ENCODE measurements at places on chromosomes 16 and 17. TPM values are rescaled to one million over a fixed set of nuclear protein-coding genes. Genes with fewer than 3 reads are reported as not detected.

DNA sequence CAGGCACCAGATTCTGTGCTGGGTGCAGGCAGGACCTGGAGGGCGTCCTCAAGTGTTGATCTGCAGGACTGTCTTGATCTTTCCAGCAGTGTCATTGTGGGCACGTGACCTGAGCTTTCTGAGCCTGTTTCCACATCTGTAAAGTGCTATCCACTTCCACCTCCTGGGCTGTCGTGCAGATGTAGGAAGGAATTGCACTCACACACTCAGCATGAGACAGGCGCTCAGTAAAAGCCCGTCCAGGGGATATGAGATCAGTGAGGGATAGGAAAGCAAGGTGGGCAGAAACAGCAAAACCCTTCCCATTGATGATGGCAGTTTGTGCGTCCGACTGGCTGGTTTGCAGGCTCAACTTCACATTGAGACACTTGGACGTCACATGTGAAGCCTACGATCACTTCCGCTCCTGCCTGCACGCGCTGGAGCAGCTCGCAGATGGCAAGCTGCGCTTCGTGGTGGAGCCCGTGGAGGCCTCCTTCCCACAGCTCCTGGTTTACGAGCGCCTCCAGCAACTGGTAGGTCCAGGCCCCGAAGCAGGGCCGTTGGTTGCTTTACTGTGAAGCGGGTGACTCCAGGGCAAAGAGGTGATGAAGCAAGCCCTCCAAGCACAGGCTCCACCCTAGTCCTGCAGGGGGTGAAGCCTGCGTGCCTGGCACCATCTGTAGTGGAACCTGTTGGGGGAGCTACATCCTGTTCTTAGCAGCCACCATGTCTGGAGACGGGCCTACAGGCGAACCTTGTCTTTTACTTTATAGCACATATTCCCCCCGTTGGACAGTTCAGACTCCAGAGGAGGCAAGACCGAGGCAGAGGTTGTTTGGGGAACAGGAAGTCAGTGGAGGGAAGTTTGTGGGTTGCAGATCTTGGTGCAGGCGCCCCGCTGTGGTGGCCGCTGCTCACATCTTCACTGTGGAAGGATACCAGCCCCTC lies 23.0 kb downstream of the METTL22 start:
- H3K27ac ChIP-seq = no peak overlapping the region
- peaks cover 65% of the 10 kb centered on the region for H3K36me3 ChIP-seq
- H3K4me3 ChIP-seq = peak overlapping the region; percentile 53
- H3K4me1 ChIP-seq = no peaks in the 10 kb centered on the region

DNA sequence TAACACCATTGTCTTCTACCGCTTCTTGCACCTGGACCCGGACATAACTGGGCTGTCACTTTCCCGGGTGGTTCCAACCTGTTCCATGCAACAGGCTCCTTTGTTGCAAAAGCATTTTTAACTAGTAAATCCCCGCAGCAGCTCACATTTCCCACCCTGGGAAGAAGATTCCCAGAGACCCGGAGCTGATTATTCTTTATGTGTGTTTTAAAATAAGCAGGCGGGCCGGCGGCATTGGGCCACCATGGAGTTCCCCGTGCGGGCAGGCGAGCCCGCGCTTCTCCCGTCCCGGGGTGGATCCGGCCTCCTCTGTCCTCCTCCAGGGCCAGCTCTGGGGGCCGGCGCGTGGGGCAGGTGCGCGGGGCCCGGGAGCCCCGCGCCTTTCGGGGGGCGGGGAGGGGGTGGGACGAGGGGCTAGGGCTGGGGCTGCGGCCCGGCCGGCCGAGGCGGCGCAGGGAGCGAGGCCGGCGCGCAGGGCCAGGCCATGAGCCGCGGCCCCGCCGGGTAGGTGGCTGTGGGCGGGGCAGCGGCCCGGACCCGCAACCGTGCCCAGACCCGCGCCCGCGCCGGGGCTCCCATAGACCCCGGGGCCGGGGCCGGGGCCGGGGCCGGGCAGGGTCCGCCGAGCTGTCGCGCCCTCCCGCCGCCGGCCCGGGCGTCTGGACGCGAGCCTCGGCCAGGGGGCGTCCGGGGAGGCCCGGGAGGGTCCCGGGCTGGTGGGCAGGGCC lies 1.7 kb downstream of the CRAMP1 start:
- H3K4me1 ChIP-seq = peaks cover 35% of the 10 kb centered on the region
- H3K27ac ChIP-seq = no peak overlapping the region
- H3K27me3 ChIP-seq = peaks cover 11% of the 10 kb centered on the region
- peak overlapping the region; percentile 95 for H3K4me3 ChIP-seq

DNA sequence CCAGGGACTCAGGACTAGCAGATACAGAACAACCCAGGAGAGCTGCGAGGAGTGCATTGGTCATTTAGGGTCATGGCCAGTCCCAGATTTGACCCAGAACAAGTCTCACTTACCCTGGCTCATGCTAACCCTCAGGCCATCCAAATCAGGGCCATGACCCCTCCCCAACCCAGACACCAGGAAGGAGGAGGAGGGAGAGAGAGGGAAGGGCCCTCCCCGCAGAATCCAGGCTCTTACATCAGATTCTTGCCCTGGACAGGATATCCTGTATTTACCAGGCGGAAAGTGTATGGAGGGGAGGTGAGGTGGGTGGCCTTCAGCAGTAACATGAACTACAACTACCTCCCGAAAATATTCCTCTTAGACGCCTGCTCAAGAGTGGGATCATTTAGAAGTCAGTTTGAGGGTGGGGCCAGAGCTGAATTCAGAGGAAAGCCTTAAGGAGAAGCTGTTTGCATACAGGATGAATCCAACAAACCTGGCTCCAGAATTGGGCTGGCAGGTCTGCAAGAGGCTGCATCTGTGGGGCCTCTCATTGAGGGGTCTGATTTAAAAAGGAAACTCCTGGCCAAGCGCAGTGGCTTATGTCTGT lies 2.1 kb downstream of the VAT1 start:
- peaks cover 19% of the 10 kb centered on the region for H3K36me3 ChIP-seq
- H3K27ac ChIP-seq = peak overlapping the region; percentile 97
- peak; percentile 42 for DNase-seq
- peaks cover 15% of the 10 kb centered on the region for H3K27me3 ChIP-seq
- peak overlapping the region; percentile 96 for H3K4me3 ChIP-seq

DNA sequence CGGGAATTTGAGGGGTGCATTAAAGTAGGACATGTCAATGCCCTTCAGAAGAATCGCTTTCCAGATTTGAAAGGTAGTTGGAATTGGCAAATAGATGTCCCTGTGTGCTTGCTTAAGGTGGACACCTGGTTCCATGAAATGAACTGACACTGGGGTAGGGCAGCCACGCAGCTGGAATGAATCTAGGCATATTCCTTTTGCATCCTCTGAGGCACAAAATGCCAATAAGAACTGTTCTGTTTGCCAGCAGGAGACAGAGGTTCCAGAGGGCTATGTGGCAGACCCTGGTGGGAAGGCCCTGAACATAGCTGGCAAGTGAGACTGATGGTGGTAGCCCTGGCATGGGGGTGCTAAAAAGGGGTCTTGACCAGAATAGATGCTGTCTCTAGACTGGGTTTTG lies 61.5 kb downstream of the SLC6A2 start:
- H3K36me3 ChIP-seq = no peaks in the 10 kb centered on the region
- H3K27ac ChIP-seq = no peak overlapping the region
- no peaks in the 10 kb centered on the region for H3K4me1 ChIP-seq
- H3K27me3 ChIP-seq = peaks cover 5% of the 10 kb centered on the region
- H3K4me3 ChIP-seq = no peak overlapping the region

- H3K27ac ChIP-seq = no peak overlapping the region
- peaks cover 1% of the 10 kb centered on the region for H3K27me3 ChIP-seq
- no peaks in the 10 kb centered on the region for H3K4me1 ChIP-seq
- no peaks in the 10 kb centered on the region for H3K36me3 ChIP-seq
- no peak overlapping the region for H3K4me3 ChIP-seq
Measured at GRCh38 chr16:68458101-68458500, 9.8 kb upstream of the SMPD3 start.

DNA sequence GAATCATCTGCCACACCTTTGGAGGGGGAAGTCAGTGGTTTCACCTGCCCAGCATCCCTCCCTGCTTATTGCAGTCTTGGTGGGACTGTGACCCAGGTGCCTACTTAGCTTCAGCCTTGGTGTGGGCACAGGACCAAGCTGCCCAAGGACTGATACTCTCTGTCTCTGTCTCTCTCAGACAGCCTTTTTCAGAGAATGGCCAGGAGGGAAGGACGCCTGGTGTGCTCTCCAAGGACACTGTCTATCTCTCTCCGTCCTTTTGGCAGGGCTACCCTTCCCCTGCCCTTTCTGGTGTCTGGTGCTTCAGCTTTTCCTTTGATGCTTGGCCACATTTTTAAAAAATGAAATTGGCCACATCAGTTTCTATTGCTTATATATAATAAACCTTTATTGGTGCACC lies 19.6 kb downstream of the PIK3R6 start:
- H3K4me1 ChIP-seq = peaks cover 8% of the 10 kb centered on the region
- no peak for DNase-seq
- peaks cover 3% of the 10 kb centered on the region for H3K27me3 ChIP-seq
- no peak overlapping the region for H3K27ac ChIP-seq

DNA sequence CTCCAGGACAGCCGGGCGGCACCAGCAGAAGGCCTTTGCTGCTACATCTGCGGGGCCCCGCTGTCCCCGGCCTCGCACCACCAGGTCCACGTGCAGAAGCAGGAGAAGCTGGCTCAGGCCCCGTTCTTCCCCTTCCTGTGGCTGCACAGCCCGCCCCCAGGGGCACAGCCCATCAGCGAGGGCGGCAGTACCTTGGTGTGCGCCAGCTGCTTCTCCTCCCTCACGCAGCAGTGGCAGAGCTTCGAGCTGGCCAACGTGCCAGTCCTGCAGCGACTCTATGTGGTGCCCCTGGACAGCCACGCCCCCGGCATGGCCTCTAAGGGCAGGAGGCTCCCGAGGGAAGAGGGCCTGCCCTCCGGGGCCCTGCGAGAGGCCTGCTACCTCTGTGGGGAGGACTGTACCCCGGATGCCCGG lies 58.3 kb upstream of the CIBAR2 start:
- peaks cover 4% of the 10 kb centered on the region for H3K36me3 ChIP-seq
- no peak overlapping the region for H3K27ac ChIP-seq
- DNase-seq = no peak
- no peak overlapping the region for H3K4me3 ChIP-seq
- peaks cover 27% of the 10 kb centered on the region for H3K27me3 ChIP-seq

GRCh38 chr17:67532326-67532871 lies 155.3 kb downstream of the PITPNC1 start:
- H3K27ac ChIP-seq = no peak overlapping the region
- DNase-seq = no peak
- peaks cover 22% of the 10 kb centered on the region for H3K4me1 ChIP-seq
- H3K36me3 ChIP-seq = peaks cover 10% of the 10 kb centered on the region
- H3K27me3 ChIP-seq = peaks cover 3% of the 10 kb centered on the region

- no peaks in the 10 kb centered on the region for H3K4me1 ChIP-seq
- H3K36me3 ChIP-seq = no peaks in the 10 kb centered on the region
- H3K27me3 ChIP-seq = peaks cover 11% of the 10 kb centered on the region
- H3K27ac ChIP-seq = no peak overlapping the region
- no peak overlapping the region for H3K4me3 ChIP-seq
Measured at GRCh38 chr16:70582280-70582978, 58.8 kb downstream of the SF3B3 start.

DNA sequence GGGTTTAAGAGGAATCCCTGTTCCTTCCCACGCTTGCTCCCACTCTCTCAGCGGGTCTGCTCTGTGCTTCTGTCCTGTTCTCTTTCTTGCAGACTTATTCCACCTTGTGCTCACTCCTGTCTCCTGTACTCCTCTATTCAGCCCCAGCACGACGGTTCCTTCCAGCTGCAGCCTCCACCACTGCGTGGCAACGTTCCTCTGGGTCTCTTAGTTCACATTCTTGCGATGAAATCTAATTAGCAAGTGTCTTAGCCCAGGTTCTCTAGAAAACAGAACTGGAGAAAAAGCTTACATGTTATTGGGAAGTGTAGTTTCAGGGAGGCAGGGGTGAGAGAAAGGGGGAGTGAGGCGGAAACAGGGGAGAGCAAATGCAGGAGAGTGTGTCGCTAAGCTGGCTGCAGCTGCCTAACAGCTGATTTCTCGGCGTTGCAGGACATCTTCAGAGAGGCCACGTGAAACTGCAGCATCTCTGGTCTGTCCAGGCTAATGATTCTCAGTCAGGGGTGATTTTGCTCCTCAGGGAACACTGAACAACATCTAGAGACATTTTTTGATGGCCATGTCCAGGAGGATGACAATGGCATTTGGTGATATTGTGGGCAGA lies 213.2 kb upstream of the NLRP1 start:
- H3K27me3 ChIP-seq = no peaks in the 10 kb centered on the region
- H3K36me3 ChIP-seq = no peaks in the 10 kb centered on the region

- peaks cover 2% of the 10 kb centered on the region for H3K4me1 ChIP-seq
- H3K36me3 ChIP-seq = no peaks in the 10 kb centered on the region
- H3K27ac ChIP-seq = no peak overlapping the region
- DNase-seq = no peak
- no peak overlapping the region for H3K4me3 ChIP-seq
Measured at GRCh38 chr17:80129006-80129565, 17.8 kb downstream of the EIF4A3 start.

DNA sequence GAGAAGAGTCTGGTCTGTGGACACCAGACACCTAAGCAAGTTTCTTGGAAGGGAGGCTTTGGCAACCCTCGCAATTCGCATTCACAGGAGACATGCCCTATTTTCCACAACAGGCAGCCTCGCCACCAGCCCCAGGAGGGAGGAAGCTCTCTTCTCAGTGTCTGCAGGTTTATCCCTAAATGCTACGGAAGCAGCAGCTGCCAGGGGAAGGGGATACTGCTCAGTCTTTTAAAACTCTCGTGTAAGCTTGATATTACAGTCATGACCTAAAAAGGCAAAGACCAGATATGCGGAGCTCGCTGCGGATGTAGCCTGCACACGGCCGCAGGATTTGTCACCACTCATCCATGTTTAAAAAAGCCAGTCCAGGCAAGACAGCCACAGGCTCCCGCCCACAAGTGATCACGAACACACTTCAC lies 159.2 kb upstream of the RPH3AL start:
- no peak overlapping the region for H3K4me3 ChIP-seq
- peaks cover 22% of the 10 kb centered on the region for H3K4me1 ChIP-seq
- peaks cover 12% of the 10 kb centered on the region for H3K36me3 ChIP-seq
- DNase-seq = no peak
- peak overlapping the region; percentile 36 for H3K27ac ChIP-seq

- peaks cover 3% of the 10 kb centered on the region for H3K27me3 ChIP-seq
- no peak overlapping the region for H3K27ac ChIP-seq
- no peaks in the 10 kb centered on the region for H3K4me1 ChIP-seq
- peaks cover 3% of the 10 kb centered on the region for H3K36me3 ChIP-seq
Measured at GRCh38 chr16:69514356-69514755, 51.4 kb upstream of the NFAT5 start.

The OR1F1 gene
- total RNA-seq = not detected

The KRT40 gene
- total RNA-seq = not detected

The SBK1 gene
- total RNA-seq = 22.9 TPM

The TNFRSF17 gene
- not detected for total RNA-seq

The GDE1 gene
- total RNA-seq = 50.0 TPM

The PYCARD gene
- total RNA-seq = 35.6 TPM

The SCGB1C2 gene
- not detected for total RNA-seq

The NOL11 gene
- 40.4 TPM for total RNA-seq

The AOC3 gene
- total RNA-seq = 36.5 TPM

The GPRC5B gene
- total RNA-seq = 140 TPM

The SLC22A31 gene
- total RNA-seq = 0.54 TPM

The ZNF689 gene
- 12.0 TPM for total RNA-seq

The CD300H gene
- total RNA-seq = not detected

Measured in endothelial cell (in vitro differentiated cells).